Uterus (tissue), 4 donors: ENCODE measurements at places on chromosomes 2 and 18.

- no peak for DNase-seq
These were observed 66.2 kb upstream of the SLC39A10 start for GRCh38 chr2:195590861-195591205.

GRCh38 chr18:5142859-5143258, 54.2 kb downstream of the AKAIN1 start:
- no peak for DNase-seq

GRCh38 chr2:71846669-71847291, 300.9 kb downstream of the CYP26B1 start:
- no peak for DNase-seq

DNA sequence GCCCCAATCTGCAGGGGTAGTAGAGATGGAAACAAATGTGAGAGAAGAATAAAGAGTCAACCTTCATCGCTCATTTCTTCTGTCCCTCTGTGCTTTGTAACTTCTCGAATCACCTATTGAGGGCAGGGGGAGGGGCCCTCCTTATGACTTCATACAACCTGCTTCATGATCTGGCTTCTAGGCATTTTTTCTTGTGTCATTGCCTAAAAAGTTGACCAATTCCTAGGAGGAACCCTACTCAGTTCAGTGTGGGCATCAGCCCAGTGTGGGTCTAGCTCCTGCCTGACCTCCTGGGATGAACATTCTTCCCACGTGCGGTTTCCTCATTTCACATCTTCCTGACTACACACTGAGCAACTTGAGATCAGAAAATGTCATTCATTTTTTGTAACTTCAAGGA, 46.3 kb upstream of the CREB1 start:
- DNase-seq, result no peak

- no peak for DNase-seq
These were observed 104.9 kb downstream of the CERS6 start for GRCh38 chr2:168560817-168561499.

DNA sequence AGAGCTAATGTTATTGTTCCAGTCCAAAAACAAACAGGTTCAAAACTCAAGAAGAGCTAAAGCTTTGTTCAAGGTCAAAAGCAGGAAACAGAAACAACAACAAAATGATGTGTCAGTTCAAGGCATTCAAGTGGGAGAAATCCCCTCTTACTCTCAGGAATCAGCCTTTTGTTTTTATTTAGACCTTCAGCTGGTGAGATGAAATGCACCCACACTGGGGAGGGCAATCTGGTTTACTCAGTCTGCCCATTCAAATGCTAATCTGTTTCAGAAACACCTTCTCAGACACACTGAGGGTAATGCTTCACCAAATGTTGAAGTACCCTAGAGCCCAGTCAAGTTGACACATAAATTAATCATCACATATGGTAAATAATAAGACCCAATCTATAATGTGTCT, 150.6 kb downstream of the TMX3 start:
- no peak for DNase-seq

GRCh38 chr2:54859416-54859815, 136.0 kb downstream of the EML6 start:
- no peak for DNase-seq

DNA sequence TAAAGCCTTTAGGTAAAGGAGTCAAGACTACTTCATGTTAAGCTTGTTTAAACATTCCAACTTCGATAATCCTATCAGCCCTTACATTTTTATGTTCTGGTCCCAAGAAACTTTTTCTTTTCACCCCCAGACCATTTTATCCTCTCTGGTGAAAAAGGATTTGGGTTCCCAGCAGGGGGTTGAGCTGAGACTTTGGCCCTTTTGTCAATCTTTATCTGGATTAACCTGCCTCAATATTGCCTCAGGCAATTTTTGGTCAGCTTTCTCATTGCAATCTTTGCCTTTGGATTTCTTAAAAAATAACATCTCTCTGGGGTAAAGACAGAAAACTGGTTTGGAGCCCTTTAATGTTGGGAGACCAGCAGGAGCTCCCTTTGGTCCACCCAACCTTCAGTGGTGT, 33.9 kb upstream of the CSRNP3 start:
- DNase-seq, result no peak

DNA sequence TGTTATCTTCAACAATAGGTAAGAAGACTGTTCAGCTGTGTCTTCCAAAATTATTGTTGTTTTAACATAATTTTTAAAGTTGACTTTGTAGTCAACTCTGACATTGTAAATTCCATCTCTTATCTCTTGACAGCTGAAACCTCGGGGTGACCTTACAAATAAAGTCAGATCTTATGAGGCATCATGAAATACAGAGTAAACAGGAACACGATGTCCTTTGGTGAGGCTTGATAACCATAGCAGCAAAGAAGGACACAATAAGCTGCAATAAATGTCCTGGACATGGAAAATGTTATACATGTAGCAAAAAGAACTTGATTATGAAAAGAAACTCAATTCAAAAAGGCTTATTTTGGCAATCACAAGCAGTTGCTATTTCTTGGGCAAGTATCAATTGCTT, 618.9 kb upstream of the SLC39A10 start:
- no peak for DNase-seq

DNA sequence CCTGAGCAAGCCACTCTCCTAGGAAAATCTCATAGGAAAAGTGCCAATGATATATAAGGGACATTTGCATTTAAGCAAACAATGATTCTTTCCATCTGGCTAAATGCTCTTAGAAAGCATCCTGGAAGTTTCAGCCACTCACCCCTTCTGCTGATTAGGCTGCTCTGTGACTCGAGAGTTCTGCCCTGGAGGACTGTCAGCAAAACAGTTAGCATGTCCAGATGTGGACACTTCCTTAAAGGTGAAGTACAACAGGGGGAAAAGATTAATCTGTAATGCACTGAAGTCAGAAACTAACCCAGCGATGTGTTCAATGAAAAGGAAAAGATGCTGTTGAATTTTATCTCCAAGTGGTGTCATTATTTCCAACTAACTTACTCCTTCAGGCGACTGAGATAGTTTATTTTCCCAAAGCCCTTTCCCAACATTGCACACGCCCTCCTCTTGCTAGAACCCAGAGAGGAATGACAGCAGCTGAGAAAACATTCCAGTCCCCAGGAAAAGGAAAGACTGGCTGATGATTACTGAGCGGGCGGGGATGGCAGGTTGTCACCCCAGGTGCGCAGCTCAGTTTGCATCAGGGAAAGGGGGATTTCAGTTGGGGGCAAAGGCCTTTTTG, 214.0 kb downstream of the SS18 start:
- no peak for DNase-seq

GRCh38 chr2:233117811-233118647, 57.9 kb downstream of the INPP5D start:
- no peak for DNase-seq

DNA sequence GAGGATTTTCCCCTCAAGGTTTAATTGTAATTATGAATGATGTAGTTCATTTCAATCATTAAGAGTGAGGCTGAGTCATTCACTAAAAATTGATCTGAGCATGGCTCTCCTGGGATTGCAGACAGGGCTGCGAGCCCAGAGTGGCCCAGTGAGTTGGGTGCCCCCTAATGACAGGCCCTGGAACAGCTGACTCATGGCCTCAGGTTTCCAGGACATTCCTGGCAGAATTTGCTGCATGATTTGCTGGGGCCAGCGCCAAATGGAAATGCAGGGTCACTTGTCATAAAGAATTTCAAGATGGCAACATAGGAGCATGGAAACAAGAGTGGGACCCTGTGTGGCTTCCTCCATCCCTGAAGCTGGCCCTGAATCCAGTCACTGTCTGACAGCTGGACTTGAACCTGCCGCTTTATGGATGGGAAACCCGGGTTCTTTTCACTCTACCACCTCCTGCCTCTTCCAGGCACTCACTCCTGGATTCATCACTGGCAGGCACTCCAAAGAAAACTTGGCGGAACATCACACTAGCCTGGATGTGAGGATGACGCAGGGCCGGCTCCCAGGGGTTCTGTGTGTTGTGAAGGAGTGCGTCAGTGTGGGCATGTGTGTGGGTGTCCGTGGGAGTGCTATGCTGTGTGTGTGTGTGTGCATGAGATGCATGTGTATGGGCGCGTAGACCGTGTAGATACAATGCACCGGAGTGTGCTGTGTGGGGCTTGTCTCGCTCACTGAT, 15.2 kb downstream of the OTOF start:
- no peak for DNase-seq

GRCh38 chr2:128450211-128451024, 131.8 kb upstream of the HS6ST1 start:
- no peak for DNase-seq

GRCh38 chr2:237542001-237542704, 24.2 kb upstream of the PRLH start:
- DNase-seq, result no peak

DNA sequence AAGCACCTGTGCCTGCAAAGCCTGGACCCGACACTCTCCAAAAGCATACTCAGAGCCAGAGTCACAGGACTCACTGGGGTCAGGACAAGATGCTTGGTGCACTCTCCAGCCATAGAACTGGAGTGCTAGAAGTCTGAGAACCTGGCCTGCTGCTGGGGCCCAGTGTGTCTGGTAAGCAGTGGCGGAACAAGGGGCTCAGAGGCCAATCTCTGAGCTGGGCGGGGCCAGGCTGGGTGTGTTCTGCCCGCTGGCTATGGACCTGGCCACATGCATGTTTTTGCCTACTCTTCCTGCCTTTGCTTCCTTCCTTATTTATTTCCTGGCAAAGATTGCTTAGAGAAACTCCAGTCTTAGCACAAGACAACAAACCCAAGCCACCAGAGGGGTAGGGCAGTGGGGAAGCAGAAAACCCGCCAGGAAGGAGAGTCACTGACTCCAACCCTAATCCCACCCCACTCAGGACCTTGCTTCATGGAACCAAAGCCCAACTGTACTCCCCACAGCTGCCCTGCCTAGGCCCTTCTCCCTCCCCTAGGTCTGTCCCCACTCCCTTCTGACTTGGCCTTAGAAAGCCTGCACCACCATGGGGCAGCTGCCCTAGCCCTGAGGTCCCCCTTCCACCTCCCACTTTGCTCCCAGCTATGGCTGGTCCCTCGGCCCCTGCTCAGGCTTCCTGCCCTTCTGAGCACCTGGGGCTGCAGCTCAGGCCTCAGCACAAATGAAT, 315.5 kb downstream of the CELF4 start:
- DNase-seq, result no peak

GRCh38 chr2:114007436-114007835, 117.5 kb downstream of the ACTR3 start:
- no peak for DNase-seq

DNA sequence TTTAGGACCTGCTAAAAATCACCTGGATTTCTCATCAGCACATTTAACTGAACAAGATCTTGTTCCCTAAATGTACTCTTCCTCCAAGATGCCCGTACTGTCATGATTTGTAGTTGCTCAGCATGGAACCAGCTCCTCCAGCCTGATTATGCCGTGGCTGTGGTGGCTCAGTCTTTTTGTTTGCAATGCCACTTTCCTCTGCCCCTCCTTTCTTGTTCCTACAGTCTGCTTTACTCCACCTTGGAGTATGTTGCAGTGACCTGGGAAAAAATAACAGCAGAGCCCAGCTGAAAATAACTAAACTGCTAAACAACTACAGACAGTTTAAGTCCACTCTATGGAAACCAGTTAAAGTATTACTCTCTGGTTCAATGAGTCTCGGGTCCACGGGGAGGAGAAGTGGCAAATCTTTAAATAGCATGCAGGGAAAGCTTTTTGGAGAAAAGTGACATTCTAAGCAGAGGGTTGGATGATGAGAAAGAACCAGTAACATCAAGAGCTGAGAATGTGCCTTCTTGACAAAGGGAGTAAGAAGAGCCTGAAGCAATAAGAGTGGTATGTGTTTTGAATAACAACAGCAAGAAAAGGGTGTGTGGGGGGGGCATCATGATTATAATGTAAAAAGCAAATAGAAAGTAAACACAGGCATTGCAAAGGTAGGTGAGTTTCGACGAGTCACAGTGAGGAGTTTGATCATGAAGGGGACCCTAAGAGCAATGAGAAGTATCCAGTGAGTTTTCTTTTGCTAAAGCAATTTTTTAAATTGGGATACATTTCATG, 225.7 kb downstream of the TMX3 start:
- no peak for DNase-seq

GRCh38 chr2:231326404-231326803, 69.1 kb upstream of the B3GNT7 start:
- DNase-seq, result no peak

GRCh38 chr2:102449370-102449974, 23.6 kb upstream of the SLC9A4 start:
- DNase-seq, result no peak

DNA sequence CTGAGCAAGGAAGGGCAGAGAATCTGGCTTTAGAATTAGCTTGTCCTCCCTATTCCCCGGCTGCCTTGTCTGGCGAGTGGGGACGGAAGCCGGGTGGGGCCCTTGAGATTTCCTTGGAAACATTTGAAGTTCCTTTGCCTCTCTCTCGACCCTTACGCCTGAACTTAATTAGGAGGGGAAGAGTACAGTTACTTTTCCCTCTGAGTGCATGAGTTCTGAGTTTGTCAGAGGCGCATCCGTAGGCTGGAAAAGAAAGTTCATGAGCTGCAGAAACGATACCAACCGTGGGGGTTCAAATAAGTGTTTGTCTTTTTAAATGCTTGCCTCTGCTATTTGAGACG, 468 bp downstream of the PIKFYVE start:
- no peak for DNase-seq

- DNase-seq, result no peak
These were observed 755 bp downstream of the SPAST start for GRCh38 chr2:32064021-32064601.

GRCh38 chr2:239523954-239524330, 123.1 kb upstream of the HDAC4 start:
- peak; percentile 79 for DNase-seq

DNA sequence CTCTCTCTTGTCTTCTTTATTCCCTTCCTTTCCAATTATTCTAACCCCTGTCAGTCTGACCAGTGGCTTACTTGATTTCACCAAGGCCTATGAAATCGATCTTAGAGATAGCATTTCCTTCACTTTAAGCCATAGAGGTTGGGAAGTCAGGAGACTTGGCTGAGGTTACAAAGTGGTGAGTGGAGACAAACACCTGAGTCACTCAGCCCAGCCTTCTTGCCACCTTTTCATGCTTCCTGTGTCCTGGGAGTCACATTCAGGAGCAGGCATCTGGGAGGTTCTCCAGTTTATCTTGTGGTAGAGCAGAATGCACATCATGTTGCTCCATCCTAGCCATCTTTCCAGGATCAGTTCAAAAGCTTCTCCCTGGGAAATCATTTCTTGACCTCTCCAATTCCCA, 59.1 kb downstream of the VSNL1 start:
- no peak for DNase-seq

GRCh38 chr18:12288403-12288755, 19.7 kb upstream of the TUBB6 start:
- DNase-seq, result no peak

DNA sequence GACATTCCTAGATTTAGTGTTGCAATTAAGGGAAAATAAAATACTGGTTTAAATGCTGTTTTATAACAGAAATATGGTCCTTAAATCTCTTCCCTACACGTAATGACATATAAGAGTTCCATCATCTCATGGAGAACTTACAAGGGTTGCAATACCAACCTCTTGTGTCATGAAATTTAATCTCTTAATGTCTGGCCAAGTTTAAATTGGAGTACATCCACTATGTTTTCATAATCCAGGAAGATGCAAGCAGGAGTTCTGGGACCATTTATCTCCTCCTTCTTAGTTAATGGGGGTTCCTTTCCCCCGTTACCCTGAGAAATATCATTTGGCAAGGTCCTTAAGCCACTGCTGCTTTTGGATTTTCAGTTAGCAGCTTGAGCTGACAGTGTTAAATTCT, 126.0 kb upstream of the ACVR2A start:
- no peak for DNase-seq
